Astrocyte of the spinal cord (primary cell): ENCODE measurements at places on chromosomes 4 and X.

GRCh38 chrX:29948653-29949052 is 266.7 kb upstream of the MAGEB2 start:
- DNase-seq, result peak; percentile 7

DNA sequence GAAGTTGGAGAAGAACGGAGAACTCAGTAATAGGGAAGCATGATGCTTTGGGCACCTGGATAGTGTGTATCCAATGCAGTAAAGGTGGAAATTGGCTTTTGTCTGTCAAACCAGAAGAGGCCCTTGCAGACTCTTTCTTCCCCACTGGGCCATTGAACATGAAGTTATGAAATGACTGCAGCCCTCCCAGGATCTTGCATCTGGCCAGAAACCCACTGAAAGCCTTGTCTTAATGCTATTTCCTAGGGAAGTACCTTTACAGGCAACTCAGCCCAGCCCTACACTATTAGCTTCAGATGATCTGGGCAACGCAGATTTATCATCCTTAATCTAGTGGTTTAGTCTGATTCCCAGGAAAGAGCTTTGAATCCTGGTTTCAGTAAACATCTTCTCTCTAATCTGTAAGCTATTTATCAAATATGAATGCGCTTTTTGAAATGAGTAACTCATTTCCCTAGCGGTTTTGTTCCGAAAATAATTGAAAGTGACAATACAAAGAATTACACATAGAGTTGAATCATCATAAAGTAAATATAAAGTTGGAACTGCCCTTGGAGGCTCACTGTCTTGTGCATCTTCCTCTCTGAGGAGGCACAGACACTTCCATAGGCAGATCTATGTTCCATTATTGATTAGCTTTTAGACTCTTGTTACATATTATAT is 464.1 kb downstream of the IDS start:
- DNase-seq, result peak; percentile 5

DNA sequence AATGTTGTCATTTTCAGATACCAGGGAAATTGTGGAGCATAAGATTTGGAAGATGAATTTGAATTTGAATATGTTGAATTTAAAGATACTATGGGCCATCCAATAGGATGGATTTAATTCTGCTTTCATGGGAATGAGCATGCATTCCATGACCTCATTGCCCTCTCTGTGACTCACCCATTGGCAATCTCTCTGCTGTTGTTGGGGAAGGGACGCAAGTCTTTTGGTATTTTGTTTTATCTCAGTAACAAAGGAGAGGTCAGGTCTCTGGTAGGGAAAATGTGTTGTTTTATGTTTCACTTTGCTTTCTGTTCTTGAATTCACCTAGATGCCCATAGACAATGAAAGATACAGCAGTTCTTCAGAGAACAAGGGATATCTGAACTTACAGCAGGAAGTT is 42.1 kb upstream of the MAGEA4 start:
- peak; percentile 84 for DNase-seq

DNA sequence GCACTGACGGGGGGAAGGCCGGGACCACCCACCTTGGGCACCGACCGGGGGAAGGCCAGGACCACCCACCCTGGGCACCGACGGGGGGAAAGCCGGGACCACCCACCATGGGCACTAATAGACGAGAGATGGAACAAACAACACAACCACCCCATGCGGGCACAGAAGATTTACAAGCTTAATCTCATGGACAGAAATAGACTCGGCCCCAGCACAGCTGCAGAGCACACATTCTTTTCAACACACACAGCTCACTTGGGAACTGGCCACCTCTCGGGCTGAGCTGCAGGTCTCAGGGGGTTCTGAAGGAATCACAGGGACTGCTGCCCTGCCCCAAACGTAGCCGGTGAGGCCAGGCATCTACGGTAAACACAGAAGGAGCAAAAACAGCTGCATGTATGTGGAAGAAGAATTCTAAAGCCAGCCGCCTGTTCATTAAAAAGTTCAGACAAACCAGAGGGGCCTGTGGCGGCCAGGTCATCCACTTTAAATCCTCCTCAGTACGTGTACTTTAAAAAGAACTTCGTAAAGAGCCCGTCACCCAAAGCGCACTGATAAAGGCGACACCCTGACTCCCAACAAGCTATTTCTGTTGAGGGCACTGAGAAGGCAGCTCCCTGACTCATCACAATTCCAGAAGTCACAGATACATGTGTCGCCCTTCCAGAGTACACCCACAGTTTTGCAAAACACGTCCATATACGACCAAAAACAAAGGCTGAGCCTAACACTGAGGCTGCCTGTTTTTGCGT is 17.7 kb downstream of the PPP2R3B start:
- DNase-seq, result peak; percentile 18

GRCh38 chrX:51802917-51803688 is 59.9 kb downstream of the GSPT2 start:
- peak; percentile 62 for DNase-seq

DNA sequence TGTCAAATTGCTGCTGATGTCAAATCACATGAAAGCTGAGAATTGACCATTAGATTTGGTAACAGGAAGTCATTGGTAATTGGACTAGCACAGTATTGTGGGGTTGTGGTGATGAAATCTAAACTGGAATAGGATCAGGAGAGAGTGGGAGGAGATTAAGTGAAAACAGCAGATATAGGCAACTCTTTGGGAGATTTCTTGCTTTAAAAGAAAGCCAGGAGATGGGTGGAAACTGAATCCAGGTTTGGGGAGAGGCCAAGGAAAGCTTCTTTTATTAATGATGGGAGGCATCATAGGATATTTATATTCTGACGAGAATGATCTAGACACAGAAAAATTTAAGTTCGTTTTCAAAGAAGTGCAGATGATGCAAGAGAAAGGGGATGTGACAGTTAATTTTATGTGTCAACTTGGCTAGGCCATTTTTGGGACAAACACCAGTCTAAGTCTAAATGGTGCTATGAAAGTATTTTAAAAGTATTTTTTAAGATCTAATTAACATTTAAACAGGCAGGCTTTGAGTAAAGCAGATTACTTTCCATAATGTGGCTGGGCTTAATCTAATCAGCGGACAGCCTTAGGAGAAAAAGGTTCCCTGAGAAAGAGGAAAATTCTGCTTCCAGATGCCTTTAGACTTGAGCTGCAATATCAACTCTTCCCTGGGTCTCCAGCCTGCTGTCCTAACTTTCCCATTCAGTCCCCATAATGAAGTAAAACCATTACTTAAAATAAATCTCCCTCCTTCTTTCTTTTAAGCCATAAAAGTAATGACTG is 24.7 kb downstream of the SEC24D start:
- DNase-seq, result peak; percentile 63

- no peak for DNase-seq
Measured at GRCh38 chr4:19879330-19879729, 372.4 kb upstream of the SLIT2 start.

DNA sequence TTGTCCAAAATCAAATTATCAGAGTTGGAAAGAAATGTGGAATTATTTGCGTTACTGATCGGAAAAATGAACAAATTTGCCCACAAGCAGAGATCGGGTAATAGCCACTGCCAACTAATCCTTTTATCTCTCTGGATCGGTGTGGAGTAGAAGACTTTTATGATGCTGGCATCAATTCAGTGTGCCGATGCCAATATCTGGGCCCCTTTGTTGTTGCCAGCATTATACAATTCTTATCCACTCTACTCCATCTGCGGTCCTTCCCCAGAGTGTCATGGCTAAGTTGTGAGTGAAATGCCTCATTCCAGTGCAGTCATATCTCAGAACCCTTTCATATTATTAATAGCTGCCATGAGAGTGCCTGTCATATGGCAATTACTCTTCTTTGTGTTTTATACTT is 660.2 kb downstream of the ADGRL3 start:
- DNase-seq, result no peak

DNA sequence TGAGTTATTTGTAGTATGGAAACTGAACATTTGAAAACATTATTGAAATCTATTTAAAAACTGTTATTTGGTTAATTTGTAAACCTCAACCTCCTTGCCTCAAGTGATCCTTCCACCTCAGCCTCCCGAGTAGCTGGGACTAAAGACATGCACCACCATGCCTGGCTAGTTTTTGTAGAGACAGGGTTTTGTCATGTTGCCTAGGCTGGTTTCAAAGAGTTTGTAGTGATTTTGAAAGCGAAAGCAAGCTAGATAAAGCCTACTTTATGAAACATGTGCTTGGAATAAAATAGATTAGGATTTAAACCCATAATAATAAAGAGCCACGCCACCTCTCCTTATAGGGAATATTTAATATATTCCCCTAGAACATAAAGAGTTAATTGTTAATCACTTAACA is 23.5 kb downstream of the ARSJ start:
- DNase-seq, result no peak

DNA sequence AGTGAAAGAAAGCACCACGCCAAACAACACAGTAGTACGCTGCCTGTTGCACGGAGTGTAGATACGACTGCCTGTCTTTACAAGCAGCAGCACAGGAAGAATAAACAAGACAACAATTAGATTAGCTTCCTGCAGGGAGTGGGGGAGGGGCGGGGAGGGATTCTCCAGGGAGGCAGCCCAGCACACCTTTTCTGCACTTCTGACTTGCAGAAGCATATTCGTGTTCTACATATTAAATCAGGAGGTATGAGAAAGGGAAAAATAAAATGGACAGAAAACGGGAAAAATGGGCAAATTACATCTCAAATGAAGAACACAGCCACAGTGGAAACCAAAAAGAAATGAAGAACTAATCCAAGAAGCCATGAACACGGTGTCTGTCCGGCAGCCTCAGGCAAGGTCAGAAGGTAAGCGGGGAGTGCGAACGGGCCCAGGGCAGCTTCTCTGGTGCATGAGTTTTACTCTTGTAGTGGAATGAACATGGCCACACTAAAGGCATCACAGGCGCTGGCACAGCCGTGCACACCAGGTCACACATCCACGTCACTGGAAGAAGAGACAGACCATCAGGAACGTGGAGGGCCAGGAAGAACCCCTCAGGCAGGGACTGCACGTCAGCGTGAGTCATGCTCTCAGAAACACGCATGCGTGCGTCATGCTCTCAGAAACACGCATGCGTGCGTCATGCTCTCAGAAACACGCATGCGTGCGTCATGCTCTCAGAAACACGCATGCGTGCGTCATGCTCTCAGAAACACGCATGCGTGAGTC is 20.1 kb upstream of the ADRA2C start:
- DNase-seq, result peak; percentile 9

DNA sequence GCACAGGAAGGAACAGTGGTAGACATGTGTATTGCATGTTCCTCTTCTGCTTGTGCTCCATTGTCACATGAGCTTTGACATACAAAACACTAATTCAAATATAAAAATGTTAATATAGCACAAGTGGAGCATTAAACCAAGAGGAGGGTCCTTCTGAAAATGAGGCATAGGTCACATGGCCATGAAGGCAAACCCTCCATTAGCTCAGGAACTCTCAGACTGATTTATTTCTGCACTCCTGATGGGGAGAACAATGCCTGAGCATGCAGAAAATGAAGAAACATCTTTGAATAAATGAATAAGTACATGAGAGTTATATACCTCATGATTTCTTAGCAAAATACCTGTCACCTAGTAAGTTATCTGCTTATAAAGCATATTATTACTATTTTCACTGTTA is 769.2 kb upstream of the EPHA5 start:
- no peak for DNase-seq

DNA sequence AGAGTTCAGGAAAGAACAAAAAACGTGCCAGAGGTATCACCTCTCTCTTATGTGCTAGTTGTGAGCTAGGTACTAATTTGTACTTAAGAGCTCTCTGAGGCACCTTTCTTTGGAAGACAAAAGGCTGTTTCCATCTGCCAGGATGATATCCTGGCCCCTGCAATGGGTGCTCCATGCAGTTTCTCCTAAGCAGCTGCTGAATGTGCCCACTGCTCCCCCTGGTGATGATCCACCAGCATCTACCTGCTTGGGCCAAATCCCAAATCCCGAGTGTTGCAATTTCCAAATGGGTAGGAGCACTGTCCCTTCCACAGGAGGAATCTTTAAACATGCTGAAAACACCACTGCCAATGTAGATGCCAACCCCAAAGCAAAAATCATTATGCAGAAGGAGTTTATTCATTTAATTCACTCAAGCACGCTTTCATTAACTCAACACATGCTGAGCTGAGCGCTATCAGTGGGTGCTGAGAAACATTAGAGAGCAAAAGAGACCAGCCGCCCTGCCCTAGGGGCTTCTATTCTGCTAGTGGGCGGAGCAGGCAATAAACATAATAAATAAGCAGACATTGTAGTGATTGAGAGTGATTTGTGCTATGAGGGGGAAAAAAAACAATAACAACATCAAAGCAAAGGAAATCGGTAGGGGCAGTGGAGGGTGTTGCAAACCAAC is 69.6 kb upstream of the C4orf50 start:
- DNase-seq, result no peak
